Astrocyte of the spinal cord (primary cell): ENCODE measurements at places on chromosomes 13 and 19.
A peak's percentile ranks its signal among the peaks of the same experiment; 100 is the strongest.

DNA sequence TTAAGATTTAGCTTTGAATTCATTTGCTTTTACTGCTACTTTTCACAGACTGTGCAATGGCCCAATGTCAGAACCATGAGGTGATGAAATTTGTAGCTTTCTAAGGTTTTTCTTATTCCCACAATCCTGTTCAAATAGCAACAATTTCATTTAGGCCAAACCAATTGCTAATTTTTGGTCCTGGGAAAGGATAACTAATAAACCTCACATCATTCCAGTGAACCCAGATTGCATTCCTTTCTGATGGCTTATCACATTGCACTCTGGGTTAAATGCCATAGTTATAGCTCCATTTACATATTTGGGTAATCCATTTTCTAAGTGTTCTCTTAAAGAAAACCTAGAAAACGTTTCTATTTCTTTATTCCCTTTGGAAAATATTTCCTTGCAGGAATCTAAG, 22.9 kb upstream of the POMP start:
- DNase-seq, result peak; percentile 29

- no peak for DNase-seq
Measured at GRCh38 chr19:32869966-32870573, 503 bp upstream of the SLC7A9 start.

DNA sequence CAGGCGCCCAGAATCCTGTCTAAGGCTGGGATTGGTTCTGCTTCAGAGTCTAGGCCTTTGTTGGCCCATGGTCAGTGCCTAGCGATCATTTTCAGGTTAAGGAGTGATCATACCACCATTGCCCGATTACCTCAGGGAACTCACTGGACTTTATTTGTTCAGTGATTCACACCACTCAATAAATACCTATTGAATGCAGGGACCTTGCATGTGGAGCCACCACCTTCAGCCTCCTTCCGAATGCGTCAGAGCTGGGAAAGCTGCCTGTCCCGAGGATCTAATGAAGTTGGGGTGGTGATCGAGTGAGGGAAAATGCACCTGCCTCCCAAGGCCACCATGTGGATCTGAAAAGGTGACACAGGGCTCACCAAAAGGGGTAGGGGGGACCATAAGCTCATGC, 40.0 kb upstream of the POU2F2 start:
- no peak for DNase-seq

DNA sequence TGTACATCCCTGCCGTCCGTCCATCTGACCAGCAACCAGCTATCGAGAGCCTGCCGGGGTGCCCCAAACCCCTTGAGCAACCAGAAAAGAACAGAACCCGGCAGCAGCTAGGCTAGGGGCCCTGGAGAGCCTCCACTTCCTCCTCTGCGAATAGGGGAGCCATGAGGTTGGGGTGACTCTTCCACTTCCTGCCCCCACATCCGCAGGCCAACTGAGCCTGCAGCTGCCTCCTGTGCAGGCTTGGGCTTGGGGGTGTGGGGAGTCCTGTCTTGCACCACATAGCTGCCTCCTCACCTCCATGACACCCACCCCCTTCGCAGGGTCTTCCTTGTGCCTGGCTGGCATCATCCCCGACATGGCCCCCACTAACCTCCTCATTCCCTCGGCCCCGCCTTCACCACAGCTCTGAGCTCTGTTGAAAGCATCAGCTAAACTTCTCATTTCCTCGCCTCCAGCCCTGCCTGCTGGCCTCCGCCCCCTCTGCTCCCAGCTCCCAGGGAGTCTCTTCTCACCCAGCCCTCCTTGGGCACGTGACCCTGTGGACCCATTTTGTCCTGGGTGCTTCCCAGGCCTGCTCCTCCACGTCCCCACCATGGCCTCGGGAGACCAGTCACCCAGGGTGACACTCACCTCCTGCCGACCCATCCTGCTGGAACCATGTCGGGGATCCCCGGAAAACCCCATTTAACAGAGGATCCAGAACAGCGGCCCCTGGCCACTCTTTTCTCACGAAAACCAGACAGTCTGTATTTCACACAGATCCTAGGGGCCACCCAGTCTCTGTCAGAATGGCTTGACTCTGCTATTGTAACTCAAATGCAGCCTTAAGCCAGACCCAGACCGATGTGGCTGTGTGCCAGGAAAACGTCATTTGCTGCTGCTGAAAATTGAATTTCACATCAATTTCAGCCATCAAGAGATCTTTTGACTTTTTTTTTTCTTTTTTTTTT, 50.4 kb downstream of the MYO9B start:
- no peak for DNase-seq

GRCh38 chr19:49490287-49491029, 3.0 kb downstream of the RPL13A start:
- DNase-seq, result no peak
